Naive thymus-derived CD4-positive, alpha-beta T cell (primary cell): ENCODE measurements at places on chromosomes 6 and 20. TPM values are rescaled to one million over a fixed set of nuclear protein-coding genes. Genes with fewer than 3 reads are reported as not detected.
A peak's percentile ranks its signal among the peaks of the same experiment; 100 is the strongest.

DNA sequence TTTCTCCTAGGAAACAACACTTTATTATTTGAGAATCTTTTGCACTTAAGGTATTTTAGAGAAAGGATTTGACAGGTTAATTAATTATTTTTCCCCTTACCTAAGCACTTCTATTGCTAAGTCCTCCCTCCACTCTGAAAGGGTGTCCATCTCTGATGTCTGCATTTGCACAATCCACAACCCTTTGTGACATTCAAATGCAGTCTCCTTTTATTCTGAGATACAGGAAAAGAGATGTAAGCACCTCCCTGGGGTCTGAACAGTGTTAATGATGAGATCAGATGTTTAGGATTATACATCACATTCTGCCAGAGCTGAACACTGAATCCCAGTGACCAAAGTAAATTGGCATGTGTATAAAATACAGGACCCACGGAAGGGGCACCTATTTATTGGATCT lies 864.2 kb upstream of the FLRT3 start:
- no peak for DNase-seq

DNA sequence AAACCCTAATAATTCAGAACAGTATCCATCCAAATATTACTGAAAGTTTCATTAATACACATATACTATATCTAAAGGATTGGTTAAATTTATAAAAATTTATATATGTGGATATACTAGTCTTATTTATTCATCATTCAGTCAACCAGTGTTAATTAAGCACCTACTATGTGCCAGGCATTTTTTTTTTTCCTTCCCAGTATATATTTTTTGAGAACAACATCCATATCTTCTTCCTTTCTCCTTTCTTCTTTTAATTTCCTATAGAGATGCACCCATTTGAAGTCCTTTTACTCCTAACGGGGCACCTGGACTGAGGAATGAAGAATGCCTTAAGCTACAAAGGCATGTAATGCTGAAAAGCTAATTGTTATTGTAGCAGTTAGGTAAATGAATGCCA lies 72.8 kb downstream of the SESN1 start:
- DNase-seq: no peak

NEDD9 gene
- 35.4 TPM for total RNA-seq

DNA sequence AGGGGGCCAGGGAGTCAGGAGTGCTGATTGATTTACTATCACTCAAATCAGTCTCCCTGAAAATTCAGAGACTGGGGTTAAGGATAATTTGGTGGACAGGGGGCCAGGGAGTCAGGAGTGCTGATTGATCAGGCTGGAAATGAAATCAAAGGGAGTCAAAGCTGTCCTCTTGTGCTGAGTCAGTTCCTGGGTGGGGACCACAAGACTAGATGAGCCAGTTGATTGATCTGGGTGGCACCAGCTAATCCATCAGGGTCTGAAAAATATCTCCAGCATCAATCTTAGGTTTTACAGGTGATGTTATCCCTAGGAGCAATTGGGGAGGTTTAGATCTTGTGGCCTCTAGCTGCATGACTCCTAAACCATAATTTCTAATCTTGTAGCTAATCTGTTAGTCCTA lies 6.1 kb upstream of the AFG1L start:
- no peak for DNase-seq

RIOK1 gene
- 27.6 TPM for total RNA-seq

DNA sequence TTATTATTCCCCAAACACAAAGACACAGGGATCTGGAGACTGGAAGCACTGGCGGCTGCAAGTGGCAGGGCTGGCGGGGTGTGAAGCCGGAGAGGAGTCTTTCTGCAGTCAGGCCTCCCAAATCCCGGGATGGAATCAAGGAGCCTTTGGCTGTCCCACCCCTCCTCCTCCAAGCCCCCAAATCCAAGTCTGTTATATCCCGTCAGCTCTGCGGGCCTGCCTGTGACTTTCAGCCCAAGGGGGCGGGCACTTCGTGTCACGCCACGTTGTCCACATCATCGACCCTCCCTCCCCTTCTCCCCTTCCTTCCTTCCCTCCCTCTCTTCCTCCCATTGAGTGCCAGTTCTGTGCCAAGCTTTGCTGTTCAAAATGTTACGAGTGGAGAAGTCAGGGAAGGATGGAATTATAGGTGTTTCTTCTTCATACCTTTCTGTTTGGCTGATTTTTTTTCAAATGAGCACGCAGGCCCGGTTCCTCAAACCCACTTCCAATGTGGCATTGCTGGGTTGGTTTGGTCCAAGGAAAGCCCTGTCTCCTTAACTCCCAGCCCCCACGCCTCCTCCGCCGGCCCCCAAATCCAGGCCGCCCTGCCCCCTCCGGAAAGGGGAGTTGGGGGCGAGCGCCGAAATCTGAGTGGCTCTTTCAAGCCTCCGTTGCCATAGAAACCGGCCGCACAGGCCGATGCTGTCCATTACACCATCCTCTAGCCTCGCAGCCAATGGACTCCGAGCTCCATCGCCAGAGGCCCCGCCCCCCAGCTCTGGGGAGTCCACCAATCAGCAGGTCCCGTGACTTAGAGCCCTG lies 12.7 kb downstream of the ZCCHC3 start:
- peak; percentile 83 for DNase-seq

DNA sequence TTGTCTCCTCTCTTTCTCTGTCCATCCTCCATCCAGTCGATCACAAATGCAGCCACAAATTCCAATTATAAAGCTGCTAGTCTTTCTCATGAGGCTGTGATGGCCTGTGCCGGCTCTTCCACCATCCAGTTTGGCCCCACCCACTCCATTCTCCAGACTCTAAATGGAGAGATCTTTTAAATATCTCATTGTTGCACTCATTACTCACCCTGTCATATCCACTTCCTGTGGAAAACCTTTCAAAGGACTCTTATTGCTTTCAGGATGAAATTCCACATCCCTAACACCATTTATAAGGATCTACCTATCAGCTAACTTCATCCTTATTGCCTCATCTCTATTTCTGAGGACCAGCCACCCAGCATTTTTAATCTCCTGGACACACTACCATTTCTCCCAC lies 70.6 kb downstream of the NRN1 start:
- DNase-seq: no peak

DNA sequence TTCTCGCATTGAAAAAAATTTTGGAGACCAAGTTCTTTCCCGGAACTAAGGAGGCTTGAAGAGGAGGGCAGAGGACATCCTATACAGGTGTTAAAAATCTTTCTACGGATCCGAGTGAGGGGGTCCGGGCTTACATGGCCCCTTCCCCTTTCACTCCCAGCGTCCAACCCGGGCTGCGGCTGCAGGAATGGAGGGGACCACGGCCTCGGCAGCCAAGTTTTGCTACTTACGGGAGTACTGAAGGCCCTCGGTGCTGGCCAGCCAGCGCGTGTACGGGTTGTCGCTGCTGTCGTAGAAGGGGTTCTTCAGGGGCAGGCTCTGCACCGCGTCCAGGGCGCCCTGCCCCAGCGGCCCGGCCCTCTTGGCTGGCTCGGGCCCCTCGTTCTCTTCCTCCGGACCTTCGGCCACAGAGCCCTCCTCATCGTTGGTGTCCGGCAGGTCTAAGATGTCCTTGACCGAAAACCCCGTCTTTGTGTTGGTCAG lies 642 bp downstream of the NKX2-2 start:
- no peak for DNase-seq

DNA sequence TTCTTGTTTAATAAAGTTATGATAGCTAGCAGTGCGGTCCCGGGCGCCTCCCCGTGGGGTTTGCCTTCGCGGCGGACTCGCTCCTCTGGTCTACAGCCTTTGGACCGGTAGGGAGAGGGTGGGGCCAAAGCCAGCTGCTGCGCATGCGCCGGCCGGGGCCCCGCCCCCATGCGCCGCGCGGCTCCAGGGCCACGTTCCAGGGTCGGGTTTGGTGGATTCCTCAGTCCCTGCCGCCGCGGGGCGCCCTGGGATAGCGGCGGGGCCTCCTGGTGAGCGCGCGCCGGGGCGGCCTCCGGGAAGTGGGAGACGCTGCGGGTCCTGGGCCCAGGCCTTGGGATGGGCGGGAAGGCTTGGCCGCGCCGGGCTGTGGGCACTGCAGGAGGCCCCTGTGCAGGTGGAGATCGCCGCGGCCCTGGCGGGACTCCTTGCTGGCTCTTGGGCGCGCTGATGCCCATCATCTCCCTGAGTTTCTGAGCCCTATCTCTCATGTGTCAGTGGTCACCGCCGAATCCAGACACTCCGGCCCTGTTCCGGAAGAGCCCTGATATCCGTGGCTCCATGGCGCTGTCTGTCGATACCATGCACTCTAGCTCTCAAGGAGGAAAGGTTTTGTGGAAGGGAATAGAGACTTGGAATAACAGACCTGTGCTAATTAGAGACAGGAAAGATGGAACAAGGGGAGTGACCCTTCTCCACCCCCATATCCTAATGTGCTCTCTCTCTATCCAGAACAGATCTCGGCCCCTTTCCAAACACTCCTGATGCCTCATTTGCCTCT lies at the start of gene VARS2:
VARS2 (plus strand) TSS at position 163 of the 778 bp plus-strand sequence; CDS start at position 762, 599 bp downstream.
- peak; percentile 95 for DNase-seq

- DNase-seq: no peak
Measured at GRCh38 chr6:117265410-117266256, at the start of gene VGLL2. VGLL2 (plus strand) TSS chr6:117265558; CDS start chr6:117265764, 206 bp downstream.

DNA sequence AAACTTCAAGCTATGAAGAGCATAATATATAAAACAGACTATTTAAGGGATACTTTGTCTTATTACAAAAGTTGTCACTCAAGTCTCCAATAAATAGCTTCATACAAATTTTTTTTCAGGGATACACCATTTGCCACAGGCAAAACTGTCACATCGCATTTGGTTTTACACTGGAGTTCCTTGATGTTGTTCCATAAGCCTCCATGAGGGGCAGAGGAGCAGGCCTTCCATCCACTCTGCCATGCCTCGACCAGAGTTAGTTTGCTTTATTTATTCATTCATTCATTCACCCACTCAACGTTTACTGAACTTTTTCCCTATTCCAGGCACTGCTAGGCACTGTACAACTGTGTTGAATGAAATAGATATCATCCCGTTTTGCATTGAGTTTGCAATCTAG lies 246.6 kb downstream of the PHF3 start:
- no peak for DNase-seq
